ENCODE measurements at places on chromosomes 11 and 22.

DNA sequence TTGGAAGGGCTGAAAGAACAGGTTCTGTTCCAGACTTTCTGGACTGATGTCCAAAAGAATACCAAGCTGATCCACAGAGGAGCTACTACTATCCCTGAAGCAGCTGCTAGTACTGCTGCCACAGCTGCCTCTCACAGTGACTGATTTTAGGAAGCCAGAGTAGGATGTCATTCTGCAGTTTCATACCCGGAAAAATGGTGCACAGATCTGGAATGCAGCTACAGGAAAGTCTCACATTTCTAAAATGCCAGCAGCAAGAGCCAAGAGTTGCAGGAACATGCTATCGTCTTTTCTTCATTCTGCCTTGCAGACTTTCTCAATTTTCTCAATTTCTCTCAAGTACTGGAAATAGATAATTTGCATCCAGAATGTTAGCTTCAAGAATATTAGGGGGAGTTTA lies 19.4 kb upstream of the CCDC179 start:
- DNase-seq, result no peak

DNA sequence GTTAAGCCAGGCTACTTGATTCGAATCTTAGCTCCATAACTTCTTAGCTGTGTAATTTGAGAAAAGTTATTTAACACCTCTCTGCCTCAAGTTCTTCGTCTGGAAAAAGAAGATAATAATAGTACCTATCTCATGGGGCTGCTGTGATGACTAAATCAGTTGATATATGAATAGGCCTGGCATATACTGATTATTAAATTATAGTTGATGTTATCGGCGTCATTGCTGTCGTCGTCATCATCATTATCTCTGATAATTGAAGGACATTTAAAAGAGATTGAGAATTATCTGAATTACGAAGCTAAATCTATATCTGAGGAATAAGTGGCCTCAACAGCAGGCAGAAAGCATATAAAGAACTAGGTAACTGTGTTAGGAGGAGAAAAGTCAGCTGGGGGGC lies 145.0 kb downstream of the APOL5 start:
- no peak for DNase-seq

DNA sequence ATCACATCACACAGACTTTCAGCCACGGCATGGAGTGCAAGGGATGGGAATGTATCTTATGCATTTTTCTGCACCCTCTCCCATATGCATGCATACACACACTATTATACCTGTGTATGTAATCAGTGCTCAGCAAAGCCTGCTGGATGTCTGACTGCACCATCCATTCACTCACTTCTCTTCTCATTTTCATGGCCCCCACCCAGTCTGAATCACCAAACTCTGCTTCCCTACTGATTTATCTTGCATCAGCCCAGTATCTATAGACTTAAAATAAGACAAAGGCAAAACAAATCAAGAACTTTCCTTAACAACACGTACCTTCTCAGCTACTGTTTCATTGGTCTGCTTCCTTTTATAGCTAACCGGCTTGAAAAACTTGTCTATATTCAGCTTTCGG lies 21.6 kb downstream of the DBX1 start:
- no peak for DNase-seq

- DNase-seq, result no peak
Observed at GRCh38 chr11:5931061-5931460, 11.0 kb upstream of the OR56A3 start.

- DNase-seq, result no peak
Observed at GRCh38 chr11:37182031-37182430, 584.0 kb upstream of the RAG2 start.

- no peak for DNase-seq
Observed at GRCh38 chr11:43269254-43269918, 42.4 kb upstream of the API5 start.

GRCh38 chr11:353179-353873 lies 16.0 kb upstream of the B4GALNT4 start:
- DNase-seq, result no peak

DNA sequence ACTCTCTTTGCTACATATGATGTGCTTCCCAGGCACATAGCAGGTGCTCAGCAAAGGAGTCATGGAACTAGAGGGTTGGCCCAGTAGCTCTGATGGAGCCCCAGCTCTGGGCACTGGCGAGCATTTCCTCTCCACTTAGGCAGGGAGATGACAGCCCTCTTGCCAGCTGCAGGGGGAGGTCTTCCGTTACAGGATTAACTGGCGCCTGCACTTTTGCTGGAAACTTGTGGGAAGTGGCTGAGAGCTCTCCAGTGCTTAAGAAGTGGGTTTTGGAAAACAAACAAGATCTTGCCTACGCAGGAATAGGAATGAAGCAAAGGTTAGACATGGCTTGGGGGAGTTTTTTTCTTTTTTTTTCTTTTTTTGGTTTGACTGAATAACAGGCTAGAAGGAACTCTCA lies 75.5 kb downstream of the MICAL2 start:
- DNase-seq, result peak; percentile 29

DNA sequence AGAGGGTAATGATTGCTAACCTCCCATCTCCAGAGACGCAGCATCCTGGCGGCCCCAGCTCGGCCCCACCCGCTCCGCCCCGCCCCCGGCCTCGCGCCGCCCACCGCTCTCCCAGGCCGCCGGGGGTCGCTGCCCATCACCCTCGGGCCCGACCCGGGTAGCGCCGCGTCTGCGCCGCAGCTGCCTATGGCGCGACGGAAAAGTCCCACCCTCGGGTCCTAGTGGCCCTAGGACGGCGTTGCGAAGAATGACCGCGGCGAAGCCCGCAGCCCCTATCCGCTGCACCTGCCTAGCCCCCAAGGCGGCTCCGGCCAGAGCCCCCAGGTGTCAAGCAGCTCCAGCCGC lies 457 bp downstream of the CPSF7 start:
- DNase-seq, result peak; percentile 80

- DNase-seq, result no peak
Observed at GRCh38 chr11:19576903-19577302, 135.7 kb upstream of the NAV2 start.

DNA sequence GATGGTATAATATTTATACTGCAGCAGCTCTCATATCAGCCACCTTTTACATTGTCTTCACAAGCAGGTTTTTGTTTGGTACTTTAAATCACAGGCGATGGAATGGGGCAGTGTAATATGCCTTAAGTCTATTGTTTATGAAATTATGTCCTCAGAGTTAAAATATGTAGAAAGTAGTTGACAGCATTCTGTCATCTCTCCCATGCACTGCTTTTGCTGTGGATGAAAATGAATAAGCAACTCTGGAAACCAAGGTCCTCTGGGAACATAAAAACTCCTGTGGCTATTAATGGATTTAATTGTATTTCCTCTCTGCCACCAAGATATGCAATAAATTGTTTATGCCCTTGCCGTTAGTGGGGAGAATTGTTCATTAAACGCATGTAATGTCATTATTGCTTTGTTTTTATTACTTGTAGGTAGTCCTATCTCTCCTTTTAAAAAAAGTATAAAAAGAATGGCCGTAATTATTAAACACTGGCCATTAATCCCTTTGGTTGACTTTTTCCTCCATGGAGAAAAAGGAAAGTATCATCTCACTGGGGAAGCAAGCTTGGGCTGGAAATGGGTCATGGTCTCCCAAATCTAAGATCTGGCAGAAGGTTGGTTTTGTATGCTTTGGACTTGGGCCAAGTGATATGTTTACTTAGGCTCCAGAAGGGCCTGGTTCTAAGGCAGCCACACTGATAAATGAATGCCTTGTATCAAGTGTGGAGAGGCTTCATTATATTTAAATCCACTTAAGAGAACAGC lies 13.1 kb downstream of the PACS1 start:
- DNase-seq, result no peak

DNA sequence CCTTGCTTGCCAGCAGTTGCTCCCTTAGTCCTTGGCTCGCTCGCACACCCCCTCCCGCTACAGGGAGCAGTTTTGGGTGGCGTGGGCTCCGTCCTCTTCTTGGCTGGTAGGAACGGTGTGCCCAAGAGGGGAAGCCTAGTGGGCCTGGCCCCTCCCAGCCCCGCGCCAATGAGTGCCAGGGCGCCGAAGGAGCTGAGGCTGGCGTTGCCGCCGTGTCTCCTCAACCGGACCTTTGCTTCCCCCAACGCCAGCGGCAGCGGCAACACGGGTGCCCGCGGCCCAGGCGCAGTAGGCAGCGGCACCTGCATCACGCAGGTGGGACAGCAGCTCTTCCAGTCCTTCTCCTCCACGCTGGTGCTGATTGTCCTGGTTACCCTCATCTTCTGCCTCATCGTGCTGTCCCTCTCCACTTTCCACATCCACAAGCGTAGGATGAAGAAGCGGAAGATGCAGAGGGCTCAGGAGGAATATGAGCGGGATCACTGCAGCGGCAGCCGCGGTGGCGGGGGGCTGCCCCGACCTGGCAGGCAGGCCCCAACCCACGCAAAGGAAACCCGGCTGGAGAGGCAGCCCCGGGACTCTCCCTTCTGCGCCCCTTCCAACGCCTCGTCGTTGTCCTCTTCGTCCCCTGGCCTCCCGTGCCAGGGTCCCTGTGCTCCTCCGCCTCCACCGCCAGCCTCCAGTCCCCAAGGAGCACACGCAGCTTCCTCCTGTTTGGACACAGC lies 1.6 kb downstream of the C11orf87 start:
- no peak for DNase-seq

GRCh38 chr11:10265936-10266335 lies 28.1 kb downstream of the SBF2 start:
- DNase-seq, result no peak

All from DND-41 (cell line).